ENCODE measurements at places on chromosomes 11 and 22.

GRCh38 chr11:111811445-111811844 lies 45.3 kb upstream of the PPP2R1B start:
- no peak for DNase-seq

GRCh38 chr11:38517991-38518390 lies 1920.0 kb upstream of the RAG2 start:
- DNase-seq = no peak

GRCh38 chr11:838441-839279 lies 3.7 kb downstream of the POLR2L start:
- no peak for DNase-seq

DNA sequence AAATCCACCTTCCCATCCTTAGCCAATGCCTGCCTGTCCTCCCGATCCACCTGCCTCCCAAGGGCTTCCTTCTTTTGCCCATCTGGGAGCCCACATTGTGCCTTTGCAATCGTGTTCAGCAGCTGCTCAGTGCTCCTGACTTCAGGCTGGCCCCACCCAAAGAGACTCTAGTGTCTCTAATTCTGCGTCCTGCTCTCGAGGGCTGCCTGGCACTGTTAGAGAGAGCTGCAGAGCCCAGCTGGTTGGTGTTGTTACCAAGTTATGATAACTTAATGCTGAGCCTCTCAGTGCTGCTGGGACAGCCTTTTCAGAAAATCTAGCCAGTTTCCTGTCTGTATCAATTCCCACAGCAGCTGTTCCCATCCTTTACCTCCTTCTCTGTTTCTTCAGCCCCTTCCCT lies 69.1 kb downstream of the MICAL2 start:
- no peak for DNase-seq

- no peak for DNase-seq
Observed at GRCh38 chr11:65426839-65427690, 4.5 kb downstream of the NEAT1 start.

GRCh38 chr11:13303668-13304649 lies 26.4 kb downstream of the BMAL1 start:
- DNase-seq = no peak

- DNase-seq = no peak
Observed at GRCh38 chr22:45540122-45540521, 37.4 kb downstream of the FBLN1 start.

GRCh38 chr11:5550440-5551095 lies 2.2 kb upstream of the OR52H1 start:
- DNase-seq = no peak

GRCh38 chr11:128342511-128343134 lies 244.7 kb downstream of the ETS1 start:
- no peak for DNase-seq

- DNase-seq = no peak
Observed at GRCh38 chr11:105937331-105937730, 84.7 kb downstream of the MSANTD4 start.

GRCh38 chr11:30522536-30523243 lies 63.5 kb downstream of the MPPED2 start:
- DNase-seq = no peak

GRCh38 chr11:117009905-117010605 lies 88.2 kb downstream of the SIK3 start:
- no peak for DNase-seq

GRCh38 chr11:80595011-80595410 lies 1154.2 kb upstream of the TENM4 start:
- no peak for DNase-seq

DNA sequence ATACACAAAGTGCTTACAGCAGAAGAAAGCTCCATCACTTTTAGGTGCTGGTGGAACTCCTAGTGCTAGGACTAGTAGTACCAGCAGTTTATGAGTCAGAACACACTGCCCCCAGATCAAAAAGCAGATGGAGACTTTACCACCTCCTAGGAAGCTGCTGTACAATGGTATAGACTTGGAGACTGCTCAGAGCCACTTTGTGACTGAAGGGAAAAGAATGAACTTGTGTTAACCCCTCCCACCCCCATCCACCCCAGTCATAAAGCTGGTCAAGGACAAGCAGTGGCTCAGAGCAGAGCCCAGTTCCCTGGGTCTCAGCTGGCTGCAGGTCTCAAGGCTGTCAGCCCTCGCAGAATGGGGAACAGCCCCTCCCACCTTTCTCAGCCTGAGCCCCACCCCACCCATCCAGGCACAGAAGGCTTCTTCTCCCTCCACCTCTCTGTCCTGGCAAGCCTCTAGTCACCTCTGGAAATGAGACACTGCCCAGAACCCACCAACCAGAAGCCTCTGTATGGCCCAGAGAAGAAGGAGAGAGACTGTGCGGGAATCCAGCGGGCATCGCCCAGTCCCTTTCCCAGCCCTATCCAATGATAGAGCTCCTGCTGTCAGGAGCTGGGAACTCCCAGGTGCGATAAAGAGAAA lies 23.8 kb downstream of the PACSIN2 start:
- no peak for DNase-seq

DNA sequence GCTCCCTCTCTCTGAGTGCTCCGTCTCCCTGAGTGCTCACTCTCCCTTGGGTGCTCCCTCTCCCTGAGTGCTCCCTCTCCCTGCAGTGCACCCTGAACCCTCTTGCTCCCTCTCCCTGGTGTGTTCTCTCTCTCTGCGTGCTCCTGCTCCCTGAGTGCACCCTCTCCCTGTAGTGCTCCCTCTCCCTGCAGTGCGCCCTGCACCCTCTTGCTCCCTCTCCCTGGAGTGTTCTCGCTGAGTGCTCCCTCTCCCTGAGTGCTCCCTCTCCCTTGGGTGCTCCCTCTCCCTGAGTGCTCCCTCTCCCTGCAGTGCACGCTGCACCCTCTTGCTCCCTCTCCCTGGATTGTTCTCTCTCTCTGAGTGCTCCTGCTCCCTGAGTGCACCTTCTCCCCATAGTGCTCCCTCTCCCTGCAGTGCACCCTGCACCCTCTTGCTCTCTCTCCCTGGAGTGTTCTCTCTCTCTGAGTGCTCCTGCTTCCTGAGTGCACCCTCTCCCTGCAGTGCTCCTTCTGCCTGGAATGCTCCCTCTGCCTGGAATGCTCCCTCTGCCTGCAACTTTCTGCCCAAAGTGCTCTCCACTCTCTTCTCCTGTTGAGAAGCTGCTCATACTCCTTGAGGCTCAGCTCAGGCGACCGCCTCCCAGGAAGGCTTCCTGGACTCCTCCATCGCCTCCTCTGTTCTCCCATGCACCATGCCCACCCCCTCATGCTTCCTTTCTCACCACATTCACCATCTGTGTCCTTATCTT lies 48.4 kb upstream of the WNT7B start:
- DNase-seq = no peak

DNA sequence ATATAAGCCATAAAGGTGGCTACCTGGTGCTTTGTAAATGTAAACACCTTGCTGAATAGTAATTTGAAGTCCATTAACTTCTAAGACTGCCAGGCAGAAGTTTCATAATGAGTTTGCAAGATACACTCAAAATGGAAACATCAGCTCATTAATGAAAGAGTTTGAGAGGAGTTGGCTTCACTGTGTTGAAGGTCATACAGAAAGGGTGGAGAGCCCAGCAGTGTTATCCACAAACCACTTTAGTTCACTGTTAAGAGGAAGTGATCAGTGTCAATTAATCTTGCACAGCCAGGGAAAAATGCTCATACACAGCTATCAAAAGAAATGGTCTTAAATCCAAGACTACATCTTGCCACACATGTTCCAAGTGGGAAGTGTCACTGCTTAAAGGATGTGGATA lies 689.4 kb downstream of the JRKL start:
- no peak for DNase-seq

DNA sequence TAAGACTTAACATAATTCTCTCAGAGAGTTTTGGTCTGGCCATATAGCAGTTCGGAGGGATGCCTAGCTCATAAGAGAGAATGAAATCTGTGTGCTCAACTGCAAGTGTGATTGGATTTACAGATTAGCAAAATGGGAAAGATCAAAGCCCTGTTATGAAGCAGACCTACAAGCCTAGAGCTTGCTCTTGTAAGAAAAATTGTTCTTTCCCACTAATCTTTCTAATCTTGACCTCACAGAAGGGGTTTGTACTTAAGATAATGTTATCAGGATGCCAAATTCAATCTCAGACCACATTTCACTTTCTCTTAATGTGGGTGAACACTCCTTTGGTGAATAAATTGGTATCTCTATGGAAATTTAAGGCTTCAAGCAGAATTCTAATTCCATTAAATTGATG lies 267.2 kb downstream of the RAB38 start:
- no peak for DNase-seq

- DNase-seq = no peak
Observed at GRCh38 chr22:47129902-47130635, 367.6 kb downstream of the TBC1D22A start.

DNA sequence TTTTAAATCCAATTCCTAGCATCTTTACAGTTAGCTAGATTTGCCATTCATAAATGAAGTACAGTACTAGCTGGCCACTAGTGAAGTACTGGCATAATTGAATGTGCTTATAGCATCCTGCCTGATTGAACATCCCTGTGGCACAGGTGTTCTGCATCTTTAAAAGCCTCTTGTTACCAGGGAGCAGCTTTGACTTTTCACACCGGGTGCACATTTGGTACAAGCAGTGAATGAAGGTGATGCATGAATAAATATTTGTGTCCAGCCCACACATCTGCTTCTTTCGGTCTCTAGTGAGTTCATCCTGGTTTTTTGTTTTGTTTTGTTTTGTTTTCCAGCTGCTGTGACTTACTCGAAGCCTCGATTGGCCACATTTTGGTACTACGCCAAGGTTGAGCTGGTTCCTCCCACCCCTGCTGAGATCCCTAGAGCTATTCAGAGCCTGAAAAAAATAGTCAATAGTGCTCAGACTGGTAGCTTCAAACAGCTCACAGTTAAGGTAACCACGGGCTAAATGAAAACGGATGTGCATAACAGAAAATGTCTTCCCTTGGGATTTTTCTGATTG lies 5.3 kb downstream of the ATP5MG start:
- no peak for DNase-seq

- no peak for DNase-seq
Observed at GRCh38 chr11:130765406-130765805, 150.9 kb downstream of the SNX19 start.

DNA sequence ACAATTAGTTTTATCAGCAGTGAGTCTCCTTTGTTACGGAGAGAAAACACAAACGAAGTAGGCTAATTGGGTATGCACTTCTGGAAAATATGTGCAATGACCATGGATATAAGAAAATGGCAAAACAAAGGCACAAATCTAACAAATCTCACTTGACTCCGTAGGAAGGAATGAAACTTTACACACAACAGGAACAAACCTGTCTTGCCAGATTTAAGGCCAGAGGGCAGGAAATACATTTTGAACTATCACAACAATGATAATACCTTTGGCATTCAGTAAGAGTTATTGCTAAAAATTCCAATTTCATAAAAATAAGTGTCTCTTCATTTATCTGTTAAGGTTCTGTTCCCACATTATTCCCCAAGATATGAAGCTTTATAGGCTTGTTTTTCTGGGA lies 36.6 kb downstream of the SLC25A17 start:
- DNase-seq = no peak

- DNase-seq = no peak
Observed at GRCh38 chr22:30025221-30025620, 55.0 kb upstream of the HORMAD2 start.

GRCh38 chr11:77152846-77153245 lies 24.8 kb downstream of the MYO7A start:
- no peak for DNase-seq

Measured in activated gamma-delta T cell treated with Interleukin-2 at 50 U/mL for 16 hours (primary cell).